Activated CD4-positive, CD25-positive, alpha-beta regulatory T cell (primary cell): ENCODE measurements at places on chromosomes 3 and 15.
A peak's percentile ranks its signal among the peaks of the same experiment; 100 is the strongest.

GRCh38 chr15:98034731-98035130 lies 74.2 kb downstream of the ARRDC4 start:
- no peak for DNase-seq

DNA sequence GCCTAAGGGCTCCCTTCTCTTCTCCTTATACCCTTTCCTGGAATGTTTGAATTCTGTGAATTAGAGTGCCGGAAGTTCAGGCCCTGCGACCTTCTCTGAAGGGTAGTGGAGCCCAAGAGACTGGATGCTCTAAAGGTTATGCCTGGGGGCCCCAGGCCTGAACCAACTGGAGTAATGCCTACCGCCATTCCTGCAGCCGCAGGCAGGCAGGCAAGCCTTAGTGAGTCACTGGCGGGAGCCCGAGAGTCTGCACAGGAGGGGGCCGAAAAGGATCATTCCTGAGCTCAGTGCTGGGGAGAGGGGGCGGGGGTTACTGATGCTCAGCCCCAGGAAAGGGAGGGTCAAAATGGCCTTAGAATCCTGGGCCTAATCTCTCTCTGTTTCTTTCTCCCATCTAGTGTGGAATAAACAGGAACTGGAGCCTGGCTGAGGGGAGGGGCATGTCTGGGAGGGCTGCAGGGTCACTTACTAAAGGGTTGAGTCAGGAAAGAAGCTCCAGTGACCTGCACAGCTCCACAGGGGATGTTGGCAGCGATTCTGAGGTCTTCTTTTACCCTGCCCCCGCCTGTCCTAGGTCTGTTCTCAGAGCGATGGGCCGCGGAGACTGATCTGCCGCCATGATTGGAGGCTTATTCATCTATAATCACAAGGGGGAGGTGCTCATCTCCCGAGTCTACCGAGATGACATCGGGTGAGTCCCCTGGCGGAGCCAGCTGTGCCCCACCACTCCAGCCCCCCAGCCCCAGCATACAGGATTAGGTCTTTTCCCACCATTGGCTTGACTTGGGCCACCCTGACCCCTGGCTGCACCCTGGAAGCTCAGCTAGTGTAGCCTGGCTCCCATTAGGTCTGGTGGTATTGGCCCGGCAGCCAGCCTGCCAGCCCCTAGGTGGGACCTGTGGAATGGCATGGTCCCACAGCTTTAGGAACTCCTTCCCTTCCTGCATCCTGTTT lies 2.0 kb downstream of the AP2M1 start:
- no peak for DNase-seq

DNA sequence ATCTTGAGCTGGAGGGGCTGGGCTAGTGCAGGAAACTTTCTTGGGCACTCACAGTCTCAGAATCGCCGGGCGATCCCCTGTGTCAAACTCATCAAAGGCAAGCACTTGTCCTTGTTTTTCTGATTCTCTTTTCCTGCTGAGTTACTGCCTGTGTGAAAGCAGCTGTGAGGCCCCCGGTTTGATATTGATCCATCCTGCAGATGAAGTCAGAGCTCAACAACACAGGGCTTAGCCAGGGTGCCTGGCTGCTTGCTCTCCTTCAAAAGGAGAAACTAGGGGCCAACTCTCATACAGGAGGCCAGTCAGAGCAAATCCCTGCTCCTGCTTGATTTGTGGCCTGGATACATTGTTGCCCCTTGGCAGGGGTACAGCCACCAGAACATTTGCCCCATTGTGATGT lies 22.9 kb downstream of the CLSTN2 start:
- DNase-seq: no peak

DNA sequence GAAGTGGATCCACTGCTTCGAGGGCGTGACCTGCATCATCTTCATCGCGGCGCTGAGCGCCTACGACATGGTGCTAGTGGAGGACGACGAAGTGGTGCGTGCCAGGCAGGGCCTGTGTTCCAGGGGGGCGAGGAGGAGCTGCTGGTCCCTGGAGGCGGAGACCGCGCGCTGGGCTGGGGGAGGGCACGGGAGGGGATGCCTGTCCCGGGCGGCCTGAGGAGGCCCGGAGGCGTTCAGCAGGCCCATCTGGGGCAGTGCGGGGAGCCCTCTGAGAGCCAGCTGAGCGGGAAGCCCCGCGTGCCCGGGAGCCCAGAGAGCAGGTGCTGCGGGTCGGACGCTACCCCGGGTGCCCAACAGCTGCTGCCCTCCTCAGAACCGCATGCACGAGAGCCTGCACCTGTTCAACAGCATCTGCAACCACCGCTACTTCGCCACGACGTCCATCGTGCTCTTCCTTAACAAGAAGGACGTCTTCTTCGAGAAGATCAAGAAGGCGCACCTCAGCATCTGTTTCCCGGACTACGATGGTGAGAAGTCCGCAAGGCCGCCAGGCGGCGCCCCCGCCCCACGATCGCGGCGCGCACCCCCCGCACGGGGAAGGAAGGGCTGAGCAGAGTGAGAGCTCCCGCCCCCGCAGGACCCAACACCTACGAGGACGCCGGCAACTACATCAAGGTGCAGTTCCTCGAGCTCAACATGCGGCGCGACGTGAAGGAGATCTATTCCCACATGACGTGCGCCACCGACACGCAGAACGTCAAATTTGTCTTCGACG lies 2.9 kb downstream of the GNAT1 start:
- peak; percentile 64 for DNase-seq

DNA sequence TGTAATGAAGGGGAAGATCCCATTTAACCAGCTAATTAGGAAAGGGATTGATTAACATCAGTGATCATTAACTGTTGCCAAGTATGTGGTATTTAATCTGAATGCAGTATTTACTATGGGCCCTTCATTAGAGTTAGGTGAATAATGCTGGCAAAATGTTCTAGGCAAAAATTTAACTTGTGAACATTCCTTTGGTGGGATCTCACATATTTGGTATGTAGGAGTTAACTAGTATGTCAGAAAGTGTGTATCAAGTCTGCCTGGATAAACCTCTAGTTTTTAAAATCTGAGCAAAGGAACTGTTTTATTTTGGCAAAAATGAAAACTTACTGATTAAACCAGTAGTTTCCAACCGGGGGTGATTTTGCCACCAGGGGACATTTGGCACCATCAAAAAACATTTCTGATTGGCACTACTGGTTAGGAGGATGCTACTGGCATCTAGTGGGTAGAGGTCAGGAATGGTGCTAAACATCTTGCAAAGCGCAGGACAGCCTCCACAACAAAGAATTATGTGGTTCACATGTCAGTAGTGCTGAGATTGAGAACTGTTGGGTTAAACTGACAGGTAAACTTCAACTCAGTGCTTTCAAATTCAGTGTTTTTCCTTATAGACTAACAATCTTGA lies 22.5 kb downstream of the LRTM1 start:
- no peak for DNase-seq

DNA sequence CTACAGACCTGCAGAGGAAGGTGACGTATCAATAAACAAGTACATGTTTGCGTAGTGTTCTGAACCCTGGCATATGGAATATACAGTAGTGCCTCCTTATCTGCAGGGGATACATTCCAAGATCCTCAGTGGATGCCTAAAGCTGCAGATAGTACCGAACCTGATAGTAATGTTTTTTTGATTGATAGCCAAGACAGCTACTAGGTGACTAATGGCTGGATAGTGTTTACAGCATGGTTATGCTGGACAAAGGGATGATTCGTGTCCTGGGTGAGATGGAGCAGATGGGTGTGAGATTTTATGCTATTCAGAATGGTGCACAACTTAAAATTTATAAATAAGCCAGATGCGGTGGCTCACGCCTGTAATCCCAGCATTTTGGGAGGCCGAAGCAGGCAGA lies 55.8 kb upstream of the IGF2BP2 start:
- no peak for DNase-seq

DNA sequence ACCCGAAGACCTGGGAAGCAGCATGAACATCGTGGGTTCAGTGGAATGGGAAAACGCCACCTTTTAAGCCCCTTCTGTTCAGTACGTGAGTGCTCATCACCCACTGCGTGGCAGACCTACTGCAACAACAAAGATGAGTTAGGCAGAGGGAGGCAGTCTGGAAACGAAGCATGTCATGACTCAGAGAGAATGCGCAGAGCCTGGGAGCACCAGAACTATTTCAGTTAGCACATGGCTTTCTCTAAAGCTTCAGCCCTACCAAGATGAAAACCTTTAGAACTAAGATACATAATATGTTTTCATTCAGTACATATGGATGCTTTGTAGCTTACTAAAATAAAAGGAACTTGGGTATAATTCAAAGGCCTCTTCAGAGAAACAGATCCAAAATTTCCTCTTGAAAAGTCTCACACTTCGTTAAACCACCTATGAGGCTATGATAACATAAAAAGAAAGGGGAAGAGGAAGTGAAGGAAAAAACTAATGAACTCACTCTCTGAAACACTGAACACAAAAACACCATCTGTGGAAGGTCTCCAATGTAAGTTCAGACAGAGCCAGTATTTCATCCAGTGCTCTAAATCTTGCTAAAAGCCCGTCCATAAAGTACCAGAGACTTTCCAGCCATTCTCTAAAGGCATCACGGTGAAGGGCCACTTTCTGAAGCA lies 140.1 kb downstream of the OCA2 start:
- DNase-seq: no peak

DNA sequence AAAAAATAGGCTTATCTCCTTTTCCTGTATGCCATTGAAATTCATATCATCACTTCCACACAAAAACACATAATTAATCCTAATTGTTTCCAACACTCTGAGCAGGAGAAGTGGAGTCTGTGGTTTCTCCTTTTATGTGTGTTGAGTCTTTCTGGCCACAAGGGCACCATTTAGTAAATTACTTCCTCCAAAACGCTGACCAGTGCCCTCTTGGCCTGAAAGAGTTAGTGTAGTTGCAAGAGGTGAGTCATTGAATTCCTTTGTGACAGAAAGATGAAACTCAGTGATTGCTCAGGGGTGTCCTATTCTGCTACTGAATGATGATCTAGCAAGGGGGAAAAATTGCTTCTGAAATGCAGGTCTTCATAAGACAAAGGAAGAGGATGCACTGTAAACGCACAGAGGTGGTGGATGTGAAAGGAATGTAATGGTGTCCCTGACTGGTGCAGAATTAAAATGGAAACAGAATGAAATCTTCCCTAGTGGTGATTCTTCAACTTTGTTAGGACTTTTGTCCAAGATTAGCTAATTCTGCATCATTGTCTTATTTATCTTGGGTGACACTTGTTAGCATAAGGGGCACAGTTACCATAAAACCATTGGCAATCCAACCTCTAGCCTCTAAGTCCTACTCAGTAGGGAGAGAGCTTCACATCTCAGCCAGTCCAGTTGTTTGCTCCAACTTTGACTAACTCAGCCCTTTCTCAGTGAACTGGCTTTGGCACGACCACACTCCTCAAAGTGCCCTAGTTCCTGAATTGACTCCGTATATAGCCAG lies 208.4 kb upstream of the NANOGP8 start:
- DNase-seq: no peak

DNA sequence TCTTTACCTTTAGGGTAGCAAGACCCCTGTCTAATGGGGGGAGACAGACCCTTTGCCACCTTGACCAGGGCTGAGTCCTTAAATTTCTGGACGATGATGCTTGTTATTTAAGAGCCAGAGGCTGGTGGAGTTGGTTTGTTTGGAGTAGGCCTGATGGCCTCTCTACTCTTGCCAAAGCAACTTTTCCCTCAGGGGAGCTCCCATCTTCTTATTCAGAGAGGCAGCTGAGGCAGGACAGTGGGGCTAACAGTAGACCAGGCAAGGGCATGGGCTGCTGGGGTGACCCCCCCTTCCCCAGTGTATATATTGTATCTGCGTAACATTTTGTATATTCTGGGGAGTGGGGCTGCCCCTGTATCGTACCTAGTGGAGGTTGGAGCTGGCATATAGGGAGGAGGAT lies 10.3 kb downstream of the RPS17 start:
- DNase-seq: no peak

GRCh38 chr3:138477801-138478200 lies 43.4 kb downstream of the ESYT3 start:
- no peak for DNase-seq

DNA sequence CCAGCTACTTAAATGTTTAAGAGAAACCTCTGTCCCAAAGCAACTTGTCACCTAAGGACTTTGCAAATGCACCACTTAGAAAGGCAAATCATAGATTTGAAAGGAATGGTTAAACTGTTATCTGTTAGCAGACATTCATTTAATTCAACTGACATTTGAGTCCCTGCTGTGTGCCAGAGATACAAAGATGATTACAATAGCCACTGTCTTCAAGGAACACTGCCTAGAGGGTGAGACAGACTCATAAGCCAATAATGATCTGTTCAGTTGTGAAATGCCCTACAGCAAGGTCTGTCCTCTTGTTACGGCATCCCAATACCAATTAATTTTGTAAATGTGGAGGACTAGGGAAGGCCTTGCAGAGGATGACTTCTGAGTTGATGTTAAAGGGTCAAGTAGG lies 113.1 kb downstream of the ATG7 start:
- DNase-seq: no peak

- no peak for DNase-seq
Observed at GRCh38 chr3:54358969-54359694, 236.8 kb downstream of the CACNA2D3 start.

- no peak for DNase-seq
Observed at GRCh38 chr3:14725564-14726440, 50.9 kb downstream of the C3orf20 start.

GRCh38 chr15:48432688-48433087 lies 101.5 kb downstream of the DUT start:
- no peak for DNase-seq

- DNase-seq: no peak
Observed at GRCh38 chr15:34794590-34795206, 651 bp downstream of the ACTC1 start.

- no peak for DNase-seq
Observed at GRCh38 chr15:55031727-55032126, 165.0 kb downstream of the RSL24D1 start.

DNA sequence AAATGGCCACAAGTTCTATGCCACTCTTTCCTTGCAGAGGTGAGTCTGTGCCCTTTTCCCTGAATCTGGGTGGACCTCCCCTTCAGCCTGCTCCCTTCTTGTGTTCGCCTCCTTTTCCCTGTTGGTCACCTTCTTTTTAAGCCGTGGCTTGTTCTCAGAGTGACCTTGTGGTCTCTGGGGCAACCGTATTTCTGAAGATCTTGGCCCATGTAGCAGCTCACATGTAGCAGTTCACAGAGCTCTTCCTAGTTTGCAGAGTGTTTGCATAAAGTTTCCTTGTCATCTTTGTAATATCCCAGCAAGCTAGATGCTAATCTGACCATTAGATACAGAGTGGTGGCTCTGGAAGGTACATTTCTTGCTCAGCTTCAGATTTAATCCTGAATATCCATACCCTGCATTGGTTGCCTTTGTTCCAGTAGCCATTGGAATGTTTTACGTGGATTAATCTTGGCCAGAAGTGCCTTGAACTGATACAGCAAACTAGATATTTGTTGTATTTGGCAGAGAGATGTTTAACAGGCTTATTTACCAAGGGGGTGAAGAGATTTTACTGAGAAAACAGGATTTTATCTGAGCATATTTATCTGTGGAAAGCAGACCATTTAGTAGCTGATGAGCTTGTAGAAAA lies 40.7 kb upstream of the BSN start:
- DNase-seq: no peak

- DNase-seq: no peak
Observed at GRCh38 chr3:11379824-11380701, 107.9 kb downstream of the ATG7 start.

GRCh38 chr15:23572844-23573243 lies 7.4 kb downstream of the MKRN3 start:
- DNase-seq: no peak

- DNase-seq: no peak
Observed at GRCh38 chr3:114839476-114839875, 307.6 kb downstream of the ZBTB20 start.
